ENCODE measurements at places on chromosomes 6 and 20.
A peak's percentile ranks its signal among the peaks of the same experiment; 100 is the strongest.

DNA sequence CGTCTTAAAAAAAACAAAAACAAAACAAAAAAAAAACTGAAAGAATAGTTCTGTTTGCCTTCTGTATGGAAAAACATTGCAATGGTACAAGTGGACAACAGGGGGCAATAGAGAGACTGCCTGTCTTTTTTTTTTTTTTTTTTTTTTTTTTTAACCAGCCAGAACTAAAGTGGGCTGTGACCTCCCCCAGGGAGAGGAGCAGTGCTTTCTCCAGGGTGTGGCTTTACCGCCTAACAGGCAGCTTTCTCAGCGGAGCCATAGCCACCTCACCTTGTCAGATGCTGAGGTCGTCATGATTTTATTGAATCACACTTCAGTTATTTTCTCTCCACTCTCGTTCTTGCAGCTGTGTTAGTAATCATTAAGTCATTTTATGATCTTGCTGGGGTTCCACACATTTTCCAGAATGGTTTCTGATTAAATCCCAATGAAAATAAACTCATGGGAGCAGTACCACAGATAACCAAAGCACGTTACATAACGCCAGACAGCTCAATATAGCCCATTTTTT is 78.4 kb downstream of the GMPR start:
- peak; percentile 68 for DNase-seq

DNA sequence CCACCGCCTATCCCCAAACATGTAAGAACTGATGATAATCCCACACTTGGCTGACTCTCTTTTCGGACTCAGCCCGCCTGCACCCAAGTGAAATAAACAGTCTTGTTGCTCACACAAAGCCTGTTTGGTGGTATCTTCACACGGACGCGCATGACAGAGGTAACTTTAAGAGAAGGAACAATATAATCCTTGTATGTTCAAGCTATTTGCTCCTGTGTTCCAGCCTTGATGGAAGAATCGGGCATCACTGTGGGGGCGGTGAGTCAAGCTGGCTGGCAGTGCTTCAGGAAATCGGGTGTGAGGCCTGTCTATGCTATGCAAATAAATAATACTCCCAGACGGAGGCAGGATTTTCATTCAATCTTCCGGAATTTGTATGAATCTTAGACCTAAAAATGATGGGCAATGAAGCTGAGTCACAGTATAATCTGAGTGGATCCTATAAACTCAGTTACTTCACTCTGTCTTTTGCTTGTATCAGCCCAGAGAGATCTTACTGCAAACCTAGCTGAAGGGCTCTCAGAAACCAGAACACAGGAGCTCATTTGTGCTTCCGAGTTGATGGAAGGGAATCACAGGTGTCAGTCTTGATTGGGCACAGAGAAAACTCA is 45.2 kb upstream of the NT5E start:
- no peak for DNase-seq

DNA sequence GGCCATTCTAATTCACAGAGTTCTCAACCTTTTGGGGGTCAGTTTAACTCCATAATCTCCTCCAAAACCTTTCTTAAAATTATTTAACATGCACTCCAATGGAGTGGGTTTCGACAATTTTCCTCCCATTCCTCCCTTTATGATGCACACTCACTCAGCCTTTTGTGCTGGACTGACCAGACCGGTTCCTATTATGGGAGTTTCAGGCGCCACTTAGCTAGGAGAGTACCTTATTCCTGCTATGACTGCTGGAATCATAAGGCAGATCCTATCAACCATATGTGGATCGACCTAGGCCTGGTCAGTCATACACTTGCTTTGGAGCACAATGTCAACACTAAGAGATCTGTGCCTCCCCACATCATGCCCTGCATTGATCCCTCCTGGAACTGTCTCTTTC is 63.9 kb upstream of the MOCS1 start:
- DNase-seq = no peak

DNA sequence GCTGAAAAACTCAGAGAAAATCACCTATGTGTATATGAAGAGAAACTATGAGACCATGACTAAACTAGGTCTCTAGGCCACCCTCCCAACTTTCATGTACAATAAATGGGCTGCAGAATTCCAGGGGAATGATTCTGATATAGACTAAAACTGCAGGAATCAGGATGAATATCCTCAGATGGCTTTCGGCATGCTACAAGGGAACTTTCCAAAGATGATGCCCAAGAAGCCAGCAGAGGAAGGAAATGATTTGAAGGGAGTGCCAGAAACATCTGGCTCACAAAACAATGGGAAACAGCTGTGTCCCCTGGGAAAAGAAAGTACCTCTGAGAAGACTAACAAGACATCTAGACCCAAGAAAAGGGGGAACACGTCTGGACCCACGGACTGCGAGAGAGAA is 41.1 kb downstream of the PLN start:
- no peak for DNase-seq

DNA sequence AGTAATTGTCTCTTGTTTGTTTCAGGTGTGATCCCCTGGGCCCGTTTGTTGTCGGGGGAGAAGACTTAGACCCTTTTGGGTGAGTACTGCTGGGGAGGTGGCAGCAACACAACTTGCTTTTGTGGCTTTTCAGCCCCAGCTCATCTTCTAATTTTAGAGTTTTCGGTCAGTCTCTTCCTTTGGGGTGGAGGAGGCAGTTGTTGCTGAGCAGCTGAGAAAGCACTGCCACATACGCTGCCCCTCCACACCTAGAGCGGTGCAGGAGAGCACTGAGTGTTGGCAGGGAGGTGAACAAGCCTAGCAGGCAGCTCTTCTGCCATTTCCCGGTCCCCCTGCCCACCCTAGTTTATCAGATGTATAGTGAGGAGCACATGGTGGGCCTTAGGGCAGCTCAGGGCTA is 21.7 kb downstream of the TMEM74B start:
- DNase-seq = no peak

- DNase-seq = no peak
Observed at GRCh38 chr20:3672547-3673171, 9.2 kb downstream of the ADAM33 start.

DNA sequence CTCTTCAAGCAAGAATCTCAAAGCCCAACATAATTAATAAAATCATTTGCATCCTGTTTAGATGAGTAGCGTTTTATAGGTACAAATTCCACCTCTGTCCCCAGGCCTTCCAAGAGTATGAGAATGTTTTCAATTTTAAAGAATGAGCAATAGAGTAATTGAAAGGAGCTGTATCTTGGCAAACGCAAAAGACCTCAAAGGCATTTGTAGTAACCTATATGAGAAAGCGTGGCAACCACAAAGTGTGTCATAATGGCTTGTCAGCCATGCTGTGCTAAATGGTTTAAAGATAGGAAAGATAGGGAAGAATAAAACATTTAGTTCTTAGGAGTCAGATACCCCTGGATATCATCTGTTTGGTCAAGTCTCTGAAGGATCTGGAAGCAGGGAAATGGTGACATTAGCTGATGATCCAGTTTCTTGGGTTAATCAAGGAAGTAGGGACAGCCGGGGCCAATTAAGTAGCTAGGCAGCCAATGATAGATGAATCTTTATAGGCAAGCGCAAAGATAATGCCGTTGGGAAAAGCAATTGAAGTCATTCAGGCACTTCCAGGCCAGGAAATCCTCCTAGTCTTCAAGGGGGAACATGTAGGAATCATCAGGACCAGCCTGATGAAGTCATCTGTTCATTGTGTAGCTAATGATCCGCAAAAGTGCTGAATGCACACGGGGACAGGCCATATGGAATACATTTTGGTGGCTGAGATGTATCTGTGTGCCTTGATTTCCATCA is 71.5 kb upstream of the ISM1 start:
- DNase-seq = no peak

DNA sequence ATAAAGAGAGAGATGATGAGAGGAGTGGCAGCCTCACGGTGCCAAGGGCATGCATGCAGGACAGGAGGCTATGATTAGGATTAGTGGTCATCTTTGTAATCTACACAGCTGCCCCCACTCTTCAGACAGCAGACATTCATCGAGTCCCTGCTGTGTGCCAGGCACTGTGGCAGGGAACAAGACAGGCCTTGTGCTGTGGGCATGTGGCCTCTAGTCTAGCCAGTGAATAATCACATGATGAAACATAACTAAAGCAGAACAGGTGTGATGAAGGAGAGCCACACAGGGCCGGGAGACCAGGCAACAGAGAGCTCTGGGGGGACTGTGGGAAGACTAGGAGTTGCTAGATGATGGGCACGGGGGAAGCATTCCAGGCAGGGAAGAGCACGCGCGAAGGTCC is 22.2 kb downstream of the TOX2 start:
- DNase-seq = no peak

GRCh38 chr6:138868181-138868580 is 72.3 kb downstream of the ECT2L start:
- no peak for DNase-seq

- DNase-seq = no peak
Observed at GRCh38 chr6:105258816-105259215, 79.0 kb upstream of the POPDC3 start.

GRCh38 chr6:133004304-133004884 is 190.0 kb downstream of the RPS12 start:
- no peak for DNase-seq

DNA sequence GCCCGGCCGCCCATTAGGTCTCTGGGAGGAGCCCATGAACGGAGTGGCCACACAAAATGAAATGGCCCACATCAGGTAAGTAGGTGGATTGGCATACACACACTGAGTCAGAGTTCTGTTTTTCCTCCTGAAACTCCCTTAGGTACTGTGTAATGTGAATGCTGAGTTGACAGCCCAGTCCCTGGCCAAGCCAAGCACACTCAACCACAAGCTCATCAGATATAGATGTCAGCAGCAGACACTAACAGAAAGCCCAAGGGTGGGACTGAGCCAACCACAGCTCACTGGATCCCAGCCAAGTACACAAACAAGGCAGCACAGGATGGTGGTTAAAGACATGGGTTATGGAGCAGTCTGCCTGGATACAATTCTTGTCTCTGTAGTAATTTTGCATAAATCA is 403.4 kb downstream of the GJA1 start:
- DNase-seq = no peak

GRCh38 chr6:166624275-166624674 is 2.8 kb downstream of the RPS6KA2 start:
- DNase-seq = no peak

DNA sequence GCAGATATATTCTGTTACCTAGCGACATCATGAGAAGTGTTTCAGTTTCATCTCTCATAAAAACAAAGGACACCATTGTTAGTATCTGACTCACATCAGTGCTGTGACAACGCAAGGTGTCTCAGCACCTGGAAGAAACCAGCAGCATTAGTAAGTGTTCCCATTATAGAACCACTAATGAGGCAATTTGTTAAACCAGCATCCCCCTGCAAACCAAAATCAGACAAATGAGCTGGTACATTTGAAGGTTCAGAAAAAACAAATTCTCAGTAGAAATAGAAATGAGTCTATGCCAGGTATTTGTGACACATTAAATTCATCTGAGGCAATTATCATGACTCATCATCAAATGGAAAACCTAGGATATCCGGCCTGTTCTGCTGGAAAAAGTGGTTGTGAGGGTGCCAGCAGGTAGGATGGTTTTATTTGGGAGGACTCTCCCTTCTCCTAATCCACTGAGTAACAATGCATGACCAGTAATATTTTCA is 151.7 kb downstream of the TMEM200A start:
- DNase-seq = peak; percentile 37

- no peak for DNase-seq
Observed at GRCh38 chr6:87297119-87297518, 25.3 kb upstream of the SMIM8 start.

- DNase-seq = no peak
Observed at GRCh38 chr20:12728782-12729181, 280.0 kb upstream of the SPTLC3 start.

GRCh38 chr6:12298017-12298978 is 8.1 kb downstream of the EDN1 start:
- DNase-seq = no peak

DNA sequence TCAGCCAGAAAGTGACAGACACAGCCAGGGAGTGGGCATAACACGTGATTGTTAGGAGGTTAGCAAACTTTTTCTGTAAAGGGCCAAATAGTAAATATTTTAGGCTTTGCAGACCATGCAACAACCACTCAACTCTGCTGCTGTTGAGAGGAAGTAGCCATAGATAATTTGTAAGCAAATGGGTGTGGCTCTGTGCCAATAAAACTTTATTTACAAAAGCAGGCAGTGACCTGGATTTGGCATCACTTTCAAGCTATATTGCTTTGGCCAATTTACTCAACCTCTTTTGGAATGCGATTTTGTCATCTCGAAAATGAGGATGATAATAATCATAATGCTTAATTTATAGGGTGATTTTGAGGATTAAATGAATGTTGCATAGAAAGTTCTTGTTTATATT is 152.6 kb downstream of the TSHZ2 start:
- no peak for DNase-seq

DNA sequence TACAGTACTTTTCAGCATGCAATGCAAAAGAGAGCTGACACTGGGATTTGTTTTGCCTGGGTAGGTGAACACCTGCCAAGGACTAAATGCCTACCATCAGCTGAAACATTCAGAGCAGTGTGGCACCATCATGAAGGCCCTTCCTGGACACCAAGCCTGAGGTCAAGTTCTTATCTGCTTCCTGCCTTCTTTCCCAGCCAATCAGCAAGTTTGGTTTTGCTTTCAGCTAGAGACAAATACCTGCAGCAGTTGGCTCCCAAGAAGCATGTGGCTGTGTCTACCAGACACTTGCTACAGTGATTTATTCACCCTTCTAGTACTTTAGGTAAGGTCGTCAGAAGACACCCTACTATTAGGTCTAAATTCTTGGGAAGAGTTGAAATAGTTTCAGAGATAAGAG is 112.8 kb downstream of the TBX18 start:
- no peak for DNase-seq

DNA sequence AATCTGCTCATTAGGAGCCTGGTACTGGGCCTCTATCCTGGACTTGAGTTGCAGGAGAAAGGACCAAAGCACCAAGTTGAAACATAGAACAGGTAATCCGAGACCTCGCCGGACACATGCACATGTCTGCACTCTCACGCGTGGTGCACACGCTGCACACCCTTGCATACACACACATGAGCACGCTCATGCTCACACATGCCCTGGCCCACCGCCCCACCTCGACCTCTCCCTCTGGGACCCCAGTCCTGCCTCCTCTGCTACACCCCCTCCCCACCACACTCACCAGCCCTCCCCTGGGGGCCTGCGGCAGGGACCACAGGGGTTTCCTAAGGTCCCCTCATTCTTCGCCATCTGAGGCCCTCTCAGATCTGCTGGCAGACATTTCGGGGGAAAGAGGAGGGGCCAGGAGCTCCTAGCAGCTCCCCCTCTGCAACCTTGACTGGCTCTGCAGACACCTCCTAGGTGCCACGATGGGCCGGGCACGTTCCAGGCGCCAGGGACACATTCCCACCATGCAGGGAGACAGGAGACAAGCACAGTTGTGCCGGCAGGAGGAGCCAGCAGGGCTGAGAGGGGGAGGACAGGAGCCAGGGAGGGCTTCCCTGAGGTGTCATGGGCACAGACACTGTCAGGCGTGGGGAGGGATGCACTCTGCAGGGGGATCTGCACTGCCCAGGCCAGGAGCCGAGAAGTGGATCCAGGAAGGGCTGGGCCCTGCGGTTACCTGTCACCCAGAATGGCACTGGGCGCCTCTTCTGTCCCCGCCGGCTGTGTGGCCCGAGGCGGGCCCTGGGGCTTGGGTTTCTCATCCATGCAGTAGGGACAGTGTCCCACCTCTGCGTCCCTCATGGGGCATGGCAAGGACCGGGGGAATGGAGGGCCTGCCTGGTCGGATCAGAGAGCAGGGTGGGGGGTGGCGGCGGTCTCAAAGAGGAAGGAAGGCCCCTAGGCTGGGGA is 25.6 kb upstream of the LSM14B start:
- no peak for DNase-seq

GRCh38 chr6:165800337-165800736 is 137.3 kb upstream of the PDE10A start:
- DNase-seq = no peak

GRCh38 chr6:27025351-27025750 is 222.2 kb upstream of the PRSS16 start:
- no peak for DNase-seq
